ENCODE measurements at places on chromosomes 7 and 10.

- DNase-seq = no peak
These were observed 140.7 kb upstream of the ANKRD1 start for GRCh38 chr10:91061608-91062007.

DNA sequence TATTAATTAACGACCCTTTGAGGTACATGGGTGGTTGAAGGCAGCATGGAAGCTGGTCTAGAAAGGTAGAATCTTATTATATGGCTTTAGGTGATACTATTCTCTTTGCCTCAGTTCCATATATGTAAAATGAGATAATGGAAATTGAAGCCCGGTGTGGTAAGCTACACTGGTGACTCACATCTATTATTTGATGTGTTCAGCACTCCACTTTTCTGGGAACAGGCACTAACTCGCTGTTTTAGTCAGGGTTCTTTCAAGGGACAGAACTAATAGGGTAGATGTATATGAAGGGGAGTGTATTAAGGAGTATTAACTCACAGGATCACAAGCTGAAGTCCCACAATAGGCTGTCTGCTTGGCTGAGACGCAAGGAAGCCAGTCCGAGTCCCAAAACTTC lies 4.4 kb upstream of the TRUB1 start:
- DNase-seq = no peak

DNA sequence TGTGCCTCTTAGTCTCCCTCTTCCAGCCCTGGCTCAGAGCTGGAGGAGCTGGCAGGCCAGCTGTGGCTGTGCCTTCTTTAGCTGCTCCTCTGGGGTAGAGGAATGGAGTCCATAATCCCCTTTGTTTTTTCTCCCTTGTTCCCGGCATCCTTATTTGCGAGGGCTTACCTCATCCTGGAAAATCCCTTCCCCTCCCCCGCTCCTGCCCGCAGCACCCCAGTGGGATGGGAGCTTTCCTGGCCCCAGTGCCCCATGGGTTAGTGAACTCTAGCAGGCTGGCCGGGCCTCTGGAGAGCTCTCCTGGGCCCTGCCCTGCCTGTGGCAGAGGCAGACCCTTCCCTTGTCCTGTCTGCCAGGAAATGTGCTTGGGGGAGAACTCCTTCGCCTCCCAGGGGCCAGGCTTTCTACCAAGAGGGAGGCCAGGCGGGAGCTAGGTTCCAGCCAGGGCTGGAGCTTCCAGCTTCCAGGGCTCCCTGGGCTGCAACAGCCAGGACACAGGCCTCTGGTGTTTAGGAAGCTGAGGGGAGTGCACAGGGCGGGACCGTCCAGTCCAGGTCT lies 16.5 kb upstream of the TRIM8 start:
- DNase-seq = no peak

DNA sequence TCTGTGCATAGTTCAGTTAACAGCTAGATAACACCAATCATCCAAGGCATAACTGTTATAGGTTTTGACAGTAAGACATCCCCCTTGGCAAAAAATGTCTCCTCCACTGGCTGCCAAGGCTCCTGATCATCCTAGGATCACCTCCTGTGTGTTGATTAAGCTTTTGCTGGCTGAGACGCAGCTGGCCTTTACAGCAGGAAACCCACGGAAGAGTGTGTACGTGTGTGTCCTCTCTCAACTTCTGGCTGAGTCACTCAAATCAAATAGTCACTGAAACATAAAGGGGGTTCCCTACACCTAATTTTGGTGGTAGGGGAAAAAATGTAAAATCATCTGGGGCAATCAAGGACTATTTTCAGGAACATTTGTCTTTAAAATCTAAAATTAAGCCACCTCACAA lies 208.8 kb downstream of the CTNNA3 start:
- DNase-seq = no peak

DNA sequence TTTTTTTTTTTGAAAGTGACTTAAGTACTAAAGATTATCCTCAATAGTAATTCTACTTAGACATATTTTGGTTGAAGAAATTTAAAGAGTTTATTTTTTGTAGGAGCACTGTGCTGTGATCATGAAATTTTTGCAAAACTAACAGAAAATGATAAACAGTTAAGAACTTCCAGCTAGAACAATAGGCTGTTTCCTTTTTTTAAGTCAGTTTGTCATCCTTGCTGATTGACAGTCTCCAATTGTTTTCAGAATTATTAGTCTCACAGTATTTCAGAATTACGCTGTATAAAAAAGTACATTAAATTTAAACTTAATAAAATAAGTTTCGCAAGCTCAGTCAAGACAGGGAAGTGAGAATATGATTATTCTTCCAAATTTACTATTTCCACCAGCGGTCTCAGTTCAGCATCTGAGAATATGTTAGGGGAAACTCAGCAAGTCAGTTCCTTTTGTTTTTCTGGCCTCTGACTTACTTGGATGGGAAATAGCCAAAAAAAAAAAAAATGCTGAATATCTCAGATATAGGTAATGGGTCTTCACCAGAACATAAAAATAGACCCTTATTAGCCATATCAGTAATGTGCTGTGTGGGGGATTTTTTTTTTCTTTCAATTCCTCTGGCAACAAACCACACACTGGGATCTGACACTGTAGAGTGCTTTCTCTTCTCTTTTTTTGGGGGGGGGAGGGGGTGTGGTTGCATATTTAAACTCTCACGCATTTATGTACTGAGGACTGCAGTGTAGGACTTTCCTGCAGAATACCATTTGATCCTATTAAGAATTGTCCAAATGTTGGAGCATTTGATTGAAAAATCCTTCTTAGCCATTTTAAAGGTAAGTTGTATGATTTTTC lies at the start of gene CD36:
TSS of gene CD36 (plus strand) at position 732 of the 855 bp plus-strand sequence. CDS start 8,099 bp downstream, outside the sequence.
- DNase-seq = no peak

DNA sequence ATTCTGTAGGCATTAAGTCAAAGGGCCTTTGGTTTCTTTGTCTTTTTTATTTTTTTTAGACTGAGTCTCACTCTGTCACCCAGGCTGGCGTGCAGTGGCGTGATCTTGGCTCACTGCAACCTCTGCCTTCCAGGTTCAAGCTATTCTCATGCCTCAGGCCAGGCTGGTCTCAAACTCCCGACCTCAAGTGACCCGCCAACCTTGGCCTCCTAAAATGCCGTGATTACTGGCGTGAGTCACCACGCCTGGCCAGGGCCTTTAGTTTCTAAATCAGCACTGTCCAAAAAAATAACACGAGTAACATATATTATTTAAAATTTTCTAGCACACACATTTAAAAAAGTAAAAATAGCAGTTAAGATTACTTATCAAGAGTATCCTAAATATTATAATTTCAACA lies 11.1 kb upstream of the ACSL5 start:
- no peak for DNase-seq
